ENCODE measurements at places on chromosomes 3 and 15.

DNA sequence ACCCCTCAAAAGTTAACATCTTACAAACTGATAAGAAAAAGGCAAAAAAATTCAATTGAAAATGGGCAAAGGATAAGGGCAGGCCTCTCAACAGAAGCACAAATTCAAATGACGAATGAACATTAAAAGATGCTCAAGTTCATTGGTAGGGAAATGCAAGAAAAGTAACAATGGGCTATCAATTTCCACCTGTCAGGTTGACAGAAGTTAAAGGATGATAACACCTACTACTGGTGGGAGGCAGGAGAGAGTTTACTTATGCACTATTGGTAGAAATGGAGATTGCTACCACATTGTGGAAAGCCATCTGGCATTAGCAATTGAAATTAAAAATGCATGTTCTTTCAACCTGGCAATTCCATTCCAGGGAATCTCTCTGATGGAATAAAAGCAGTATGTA is 35.6 kb upstream of the TNFAIP8L3 start:
- DNase-seq, result no peak

GRCh38 chr15:78979456-78980320 is 34.8 kb upstream of the CTSH start:
- peak; percentile 44 for DNase-seq

- DNase-seq, result no peak
Observed at GRCh38 chr15:52728899-52729298, 49.7 kb upstream of the ATOSA start.

DNA sequence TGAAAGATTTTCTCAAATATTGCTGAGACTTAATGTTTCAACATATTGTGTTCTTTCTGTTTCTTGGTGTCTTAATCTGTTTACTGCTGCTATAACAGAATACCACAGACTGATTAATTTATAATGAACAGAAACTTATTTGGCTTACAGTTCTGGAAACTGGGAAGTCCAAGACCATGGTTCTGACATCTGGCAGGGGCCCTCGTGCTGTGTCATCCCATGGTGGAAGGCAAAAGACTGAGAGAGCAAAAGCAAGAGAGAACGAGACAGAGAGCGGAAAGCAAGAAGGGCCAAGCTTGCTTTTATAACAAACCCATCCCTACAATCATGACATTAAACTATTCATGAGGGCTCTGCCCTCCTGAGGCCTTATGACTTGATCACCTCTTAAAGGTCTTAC is 88.7 kb downstream of the ARNT2 start:
- DNase-seq, result no peak

- DNase-seq, result no peak
Observed at GRCh38 chr3:195269375-195270078, 1.4 kb downstream of the XXYLT1 start.

GRCh38 chr3:53230789-53231188 is 25.0 kb downstream of the TKT start:
- DNase-seq, result no peak

GRCh38 chr3:55124371-55124770 is 196.5 kb upstream of the LRTM1 start:
- DNase-seq, result no peak

GRCh38 chr3:187964760-187965159 is 189.2 kb upstream of the LPP start:
- no peak for DNase-seq

GRCh38 chr15:77596821-77597803 is 35.6 kb downstream of the LINGO1 start:
- no peak for DNase-seq

DNA sequence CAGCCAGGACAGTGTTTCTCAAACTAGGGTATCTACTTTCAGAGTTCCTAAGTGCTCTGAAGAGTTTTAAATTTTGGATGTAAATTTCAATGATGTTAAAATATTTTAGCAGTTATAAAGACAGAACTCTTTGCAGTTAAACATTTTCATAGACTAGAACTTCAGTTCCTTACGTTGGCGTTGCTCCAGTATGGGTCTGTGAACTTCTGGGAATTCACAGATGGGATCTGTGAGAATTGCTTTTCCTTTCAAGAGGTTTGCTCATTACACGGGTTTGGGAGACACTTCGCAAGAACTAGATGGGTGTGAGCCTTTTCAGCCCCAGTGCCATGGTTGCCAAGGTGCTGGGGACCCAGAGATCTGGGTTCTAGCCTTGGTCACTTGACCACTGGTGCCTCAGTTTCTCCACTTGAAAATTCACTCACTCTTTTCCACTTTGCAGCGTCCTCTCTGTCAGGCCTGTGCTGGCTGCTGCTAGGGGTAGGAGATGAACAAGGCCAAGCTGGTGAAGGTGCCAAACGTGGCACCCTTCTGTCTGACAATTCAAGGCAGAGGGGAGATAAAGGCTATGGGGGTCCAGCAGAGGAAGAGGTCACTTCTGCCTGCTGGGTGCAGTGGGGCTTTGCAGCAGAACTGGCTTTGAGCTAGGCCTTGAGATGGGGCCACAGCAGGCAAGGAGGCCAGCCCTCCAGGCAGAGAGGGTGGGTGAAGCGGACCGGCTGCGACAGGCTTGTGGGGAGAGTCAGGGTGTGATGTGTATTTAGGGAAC is 48.1 kb downstream of the EPHB3 start:
- DNase-seq, result no peak

GRCh38 chr3:150727653-150728502 is 24.2 kb upstream of the ERICH6 start:
- DNase-seq, result no peak

DNA sequence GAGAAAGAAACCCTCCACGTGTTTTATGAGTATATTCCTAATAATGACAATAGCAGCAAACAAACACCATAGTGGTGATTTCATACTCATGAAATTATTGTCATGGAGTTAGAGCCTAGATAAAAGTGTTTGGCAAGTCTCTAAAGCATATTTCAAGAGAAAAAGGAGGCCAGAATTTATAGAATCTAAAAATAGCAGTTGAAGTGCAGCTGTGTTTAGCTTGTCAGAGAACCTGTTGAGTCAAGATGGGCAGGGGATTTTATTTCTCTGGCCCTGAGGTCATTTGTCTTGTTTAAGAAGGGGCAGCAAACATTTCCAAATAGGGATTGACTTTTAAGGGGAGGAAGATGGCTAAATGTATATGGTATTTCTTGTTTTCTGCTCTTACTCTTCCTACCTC is 279.6 kb upstream of the CTDSPL start:
- DNase-seq, result no peak

GRCh38 chr3:12603969-12604368 is 47.1 kb downstream of the MKRN2 start:
- DNase-seq, result no peak
